ENCODE measurements at places on chromosomes 7 and 10.

DNA sequence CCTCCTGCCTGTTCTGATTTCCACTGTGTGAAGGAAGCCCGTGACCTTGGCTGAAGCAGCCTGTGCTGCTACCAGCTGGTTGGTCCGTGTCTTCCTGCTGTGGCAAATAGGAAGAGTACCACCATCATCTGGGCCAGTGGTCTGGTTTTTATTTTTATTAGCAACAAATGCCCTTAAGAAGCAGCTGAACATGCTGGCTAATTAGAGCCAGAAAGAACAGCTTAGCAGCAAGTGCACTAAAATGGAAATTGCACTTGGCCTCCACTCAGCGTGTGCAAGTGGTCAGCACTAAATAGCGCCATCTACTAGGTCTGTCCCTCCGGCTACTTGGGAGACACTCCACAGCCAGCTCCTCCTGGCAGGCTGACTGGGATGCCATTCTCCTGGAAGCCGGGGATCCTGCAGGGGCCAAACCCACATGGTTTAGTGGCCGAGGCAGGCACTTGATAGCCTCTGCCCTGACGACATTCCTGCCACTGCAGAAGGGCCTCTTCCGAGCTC is 690.3 kb upstream of the FOXK1 start:
- DNase-seq, result no peak

DNA sequence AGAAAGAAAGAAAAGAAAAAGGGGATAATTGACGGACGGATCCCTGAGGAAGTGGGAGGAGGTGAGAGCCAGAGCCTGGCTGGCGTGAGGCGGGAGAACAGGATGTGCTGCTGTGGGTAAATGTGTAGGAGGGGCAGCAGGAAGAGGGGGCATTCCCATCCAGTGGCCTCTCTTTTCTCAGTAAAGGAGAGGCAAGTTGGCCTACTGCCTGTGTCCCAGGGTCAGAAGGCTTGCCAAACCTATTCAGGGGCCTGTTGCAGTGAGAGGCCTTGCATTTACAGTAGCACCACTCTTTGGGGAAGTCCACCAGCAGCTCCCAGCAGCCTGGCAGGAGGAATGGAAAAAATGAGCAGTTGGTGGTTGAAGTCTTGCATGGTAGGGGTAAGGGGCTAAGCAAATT is 26.6 kb upstream of the ASCC1 start:
- no peak for DNase-seq

- DNase-seq, result no peak
Observed at GRCh38 chr7:131067220-131067619, 260.5 kb upstream of the MKLN1 start.

DNA sequence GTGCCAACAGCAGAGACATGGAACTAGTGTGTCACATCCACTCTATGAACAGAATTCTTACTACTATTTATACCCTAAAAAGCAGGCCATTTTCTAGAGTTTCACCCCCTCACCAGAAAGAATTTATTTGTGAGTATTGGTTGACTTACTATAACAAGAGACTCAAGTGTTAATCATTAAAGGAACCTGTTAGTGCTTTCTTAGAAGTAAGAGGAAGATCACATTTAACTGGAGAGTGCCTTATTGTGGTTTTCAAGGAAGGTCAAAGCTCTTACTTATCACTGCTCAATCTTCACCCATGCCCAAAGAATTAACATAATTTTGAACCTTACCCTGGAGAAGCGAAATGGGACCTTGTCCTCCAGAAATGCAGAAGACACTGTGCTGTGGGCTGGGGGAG is 169.3 kb upstream of the PRSS1 start:
- DNase-seq, result no peak

- no peak for DNase-seq
Observed at GRCh38 chr7:69020536-69020935, 577.7 kb upstream of the AUTS2 start.
